Fibroblast of mammary gland (primary cell): ENCODE measurements at places on chromosomes 6 and 20.

DNA sequence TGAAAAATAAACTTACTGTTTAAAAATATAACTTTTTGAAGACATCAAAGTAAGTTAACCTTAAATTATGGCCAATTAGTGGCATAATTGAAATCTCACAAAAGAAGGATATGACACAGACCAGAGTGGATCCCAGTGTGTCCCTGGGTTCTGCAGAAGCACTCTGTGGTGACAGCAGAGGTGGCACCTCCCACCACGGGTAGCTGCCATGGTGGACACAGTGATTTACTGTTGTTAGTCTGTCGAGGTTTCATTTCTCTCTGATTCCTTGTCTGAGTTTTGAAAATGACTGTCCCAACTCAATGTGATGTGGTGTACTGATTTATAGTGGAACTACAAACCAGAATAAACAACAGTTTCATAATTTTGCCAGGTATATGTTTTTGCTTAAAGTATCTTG, 76.5 kb downstream of the TULP4 start:
- no peak for DNase-seq

GRCh38 chr6:11111769-11112437, 378 bp upstream of the ERVFRD-1 start:
- no peak for DNase-seq

DNA sequence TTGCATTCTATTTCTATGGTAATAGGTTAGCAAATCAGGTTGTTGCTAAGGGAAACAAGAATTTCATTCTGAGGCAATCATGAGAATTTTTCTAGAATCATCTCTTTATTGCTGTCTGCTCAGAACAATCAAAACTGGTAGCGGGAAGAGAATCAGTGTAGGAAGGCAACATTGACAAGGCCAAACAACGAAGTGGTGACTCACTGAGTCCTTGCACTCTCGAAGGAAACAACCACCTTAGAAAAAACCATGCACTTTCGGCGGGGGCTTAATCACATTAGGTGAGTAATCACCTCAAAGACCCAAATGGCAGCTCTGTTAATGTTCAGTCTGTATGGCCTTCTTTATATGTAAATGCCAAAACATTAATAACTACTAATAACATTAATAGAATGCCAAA, 78.8 kb upstream of the MAP7 start:
- no peak for DNase-seq

DNA sequence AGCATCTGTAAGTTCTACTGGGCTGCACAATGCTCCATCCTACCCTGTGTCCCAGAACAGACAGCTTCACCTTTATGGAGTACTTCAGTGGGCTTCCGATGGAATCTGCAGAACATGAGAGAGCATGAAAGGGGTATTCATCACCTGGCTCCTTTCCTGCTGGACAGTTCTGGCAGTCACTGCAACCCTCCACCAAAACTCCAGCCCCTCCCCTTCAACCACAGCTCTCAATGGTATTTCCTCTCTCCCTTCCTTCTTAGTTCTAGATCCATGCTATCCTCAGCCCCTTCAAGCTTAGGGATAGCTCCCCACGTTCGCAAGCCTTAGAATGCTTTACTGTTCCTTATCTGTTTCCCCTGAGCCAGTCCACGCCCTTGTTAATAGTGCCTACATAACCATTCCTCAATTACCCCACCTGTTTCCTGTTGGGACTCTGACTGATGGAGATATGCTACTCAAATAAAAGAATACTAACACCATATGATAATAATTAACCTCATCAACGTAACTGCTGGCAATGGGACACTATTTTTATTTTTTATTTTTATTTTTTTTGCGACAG, 26.8 kb downstream of the TRAM2 start:
- DNase-seq, result no peak

GRCh38 chr6:25414168-25414567, 135.0 kb downstream of the CARMIL1 start:
- DNase-seq, result no peak
